ENCODE measurements at places on chromosomes 2 and 18.

DNA sequence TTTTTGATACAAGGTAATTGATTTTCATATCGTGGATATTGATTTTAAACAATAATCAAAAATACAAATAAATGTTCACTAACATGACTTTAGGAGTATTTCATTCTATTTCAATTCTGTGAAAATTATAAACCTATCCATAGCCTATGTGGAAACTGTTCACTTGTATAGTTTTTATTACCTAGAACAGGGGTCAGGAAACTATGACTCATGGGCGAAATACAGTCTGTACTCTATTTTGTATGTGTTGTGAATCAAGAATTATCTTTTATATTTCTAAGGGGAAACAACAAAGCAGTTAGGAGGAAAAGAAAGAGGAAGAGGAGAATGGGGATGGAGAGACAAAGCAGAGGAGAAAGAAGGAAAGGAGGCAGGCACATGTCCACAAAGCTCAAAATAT, 181.7 kb upstream of the VRK2 start:
- DNase-seq: no peak

GRCh38 chr2:31469648-31470047, 55.1 kb upstream of the XDH start:
- DNase-seq: no peak

DNA sequence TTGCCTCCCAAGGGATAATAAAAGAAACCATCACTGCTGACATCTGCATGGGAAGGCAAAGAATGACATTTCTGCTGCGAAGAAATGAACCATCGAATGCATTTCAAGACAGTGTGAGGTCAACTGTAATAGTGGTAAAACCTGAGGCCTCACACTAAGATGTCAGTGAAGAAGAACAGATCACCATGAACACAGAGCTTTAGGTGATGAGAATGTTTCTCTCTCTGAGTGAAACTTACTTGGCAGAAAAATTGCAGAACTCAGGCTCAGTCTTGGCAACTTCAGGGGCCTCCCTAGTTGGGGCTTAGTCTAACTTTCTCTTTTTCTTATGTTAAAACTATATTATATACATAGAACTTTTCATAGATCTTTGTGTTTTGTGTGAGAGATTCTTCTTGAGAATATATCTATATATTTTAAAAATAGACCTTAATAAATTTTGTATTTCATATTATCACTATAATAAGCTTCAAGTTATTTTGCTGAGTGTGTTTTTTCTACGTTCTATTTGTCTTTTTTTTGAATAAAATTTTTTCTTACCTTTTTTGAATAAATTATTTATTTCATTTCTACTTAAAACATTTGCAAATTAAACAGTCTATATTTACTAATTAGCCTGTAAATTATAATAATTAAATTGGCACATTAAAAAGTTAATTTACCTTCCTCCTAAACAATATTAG, 427.5 kb upstream of the TRIB2 start:
- DNase-seq: no peak

DNA sequence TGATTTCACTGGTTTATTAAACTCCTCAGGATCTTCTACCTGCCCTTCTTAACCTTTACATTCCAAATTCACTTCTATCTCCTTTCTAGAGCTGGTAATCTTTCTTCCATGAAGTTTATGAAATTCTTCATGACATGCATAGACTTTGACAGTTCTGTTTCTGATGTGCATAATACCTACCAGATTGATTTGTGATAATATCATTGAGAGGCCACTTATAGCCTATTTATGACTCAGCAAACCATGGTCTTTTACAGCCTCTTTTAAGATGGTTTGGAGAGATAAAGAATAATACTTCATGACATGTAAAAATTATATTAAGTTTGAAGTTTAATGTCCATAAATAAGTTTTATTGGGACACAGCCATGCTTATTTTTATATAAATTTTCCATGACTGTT, 14.0 kb downstream of the SCN2A start:
- DNase-seq: no peak
